Left colon (tissue), 2 donors: ENCODE measurements at places on chromosomes 16 and 17.

GRCh38 chr17:16329519-16330271 is 23.6 kb downstream of the CENPV start:
- DNase-seq = peak; percentile 73

GRCh38 chr16:8806272-8806983 is 8.8 kb downstream of the PMM2 start:
- no peak for DNase-seq

GRCh38 chr17:81328978-81329926 is 34.1 kb upstream of the SLC38A10 start:
- DNase-seq = peak; percentile 97

- peak; percentile 31 for DNase-seq
Observed at GRCh38 chr17:32910769-32911168, 17.2 kb upstream of the TMEM98 start.

DNA sequence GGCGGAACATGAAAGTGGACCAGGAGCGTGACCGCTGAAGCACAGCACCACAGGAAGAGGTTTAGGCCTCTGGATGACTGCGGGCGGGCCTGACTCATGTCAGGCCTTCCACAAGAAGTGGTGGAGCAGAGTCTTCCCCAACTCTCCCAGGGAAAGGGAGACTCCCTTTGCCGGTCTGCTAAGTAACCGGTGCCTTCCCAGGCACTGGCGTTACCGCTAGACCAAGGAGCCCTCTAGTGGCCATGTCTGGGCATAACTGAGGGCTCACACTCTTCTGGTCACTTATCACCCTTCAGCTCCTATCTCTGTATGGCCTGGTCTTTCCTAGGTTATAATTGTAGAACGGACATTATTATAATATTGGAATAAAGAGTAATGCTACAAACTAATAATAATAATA is 1931.9 kb downstream of the TP53TG3F start:
- DNase-seq = peak; percentile 4

GRCh38 chr16:24966634-24967033 is 48.5 kb downstream of the ARHGAP17 start:
- no peak for DNase-seq

DNA sequence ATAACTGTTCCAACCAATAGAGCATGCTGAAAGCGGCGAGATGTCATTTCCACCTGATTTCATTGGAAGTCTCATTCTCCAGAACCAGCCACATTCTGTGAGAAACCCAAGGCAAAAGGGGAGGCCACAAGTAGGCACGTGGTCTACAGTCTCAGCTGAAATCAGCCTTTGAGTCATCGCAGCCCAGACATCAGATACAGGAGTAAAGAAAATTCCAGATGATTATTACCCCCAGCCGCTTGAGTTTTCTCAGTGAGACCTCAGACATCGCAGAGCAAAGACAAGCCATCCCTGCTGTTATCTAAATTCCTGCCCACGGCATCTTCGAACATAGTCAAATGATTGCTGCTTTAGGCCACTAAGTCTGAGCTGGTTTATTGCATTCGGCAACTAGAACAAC is 23.1 kb downstream of the STAT3 start:
- no peak for DNase-seq

- no peak for DNase-seq
Observed at GRCh38 chr16:55323637-55324271, at the start of gene IRX6. Gene IRX6 (plus strand): TSS chr16:55324203. CDS start chr16:55325092, 889 bp downstream.

GRCh38 chr17:41294016-41294415 is 8.6 kb downstream of the KRTAP29-1 start:
- DNase-seq = no peak

DNA sequence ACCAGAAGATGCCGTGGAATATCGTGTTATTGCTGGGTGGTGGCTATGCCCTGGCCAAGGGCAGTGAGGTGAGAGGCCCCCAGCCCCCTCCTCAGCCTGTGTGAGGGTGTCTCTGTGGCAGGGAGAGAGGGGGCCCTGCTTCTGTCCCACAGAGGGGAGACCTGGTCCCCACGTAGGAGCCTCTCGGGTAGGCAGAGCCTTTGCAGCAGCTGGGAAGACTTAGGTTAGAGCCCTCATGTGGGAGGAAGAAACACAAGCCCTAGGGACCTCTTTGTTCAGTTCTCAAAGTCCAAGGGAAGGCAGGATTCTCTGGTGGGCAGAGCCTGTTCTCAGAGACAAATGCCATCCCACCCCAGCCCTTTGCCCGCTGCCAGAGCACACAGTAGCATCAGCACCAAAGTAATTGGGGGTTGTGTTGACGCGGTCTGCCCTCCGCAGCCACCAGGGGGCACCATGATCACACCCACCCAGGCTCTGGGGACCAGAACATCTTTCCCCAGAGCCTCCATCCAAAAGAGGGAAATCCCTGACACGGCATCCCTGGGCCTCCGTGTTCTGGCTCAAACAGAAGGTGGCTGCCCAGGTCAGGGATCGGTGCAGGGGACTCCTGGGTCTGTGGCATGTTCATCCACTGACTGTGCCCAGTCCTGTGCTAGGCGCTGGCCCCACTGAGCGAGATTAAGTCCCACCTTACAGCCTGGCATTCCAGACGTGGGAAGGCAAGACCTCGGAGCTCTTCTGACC is 11.5 kb upstream of the FOXN1 start:
- DNase-seq = no peak

- no peak for DNase-seq
Observed at GRCh38 chr17:83174362-83175118, 95.1 kb downstream of the METRNL start.

DNA sequence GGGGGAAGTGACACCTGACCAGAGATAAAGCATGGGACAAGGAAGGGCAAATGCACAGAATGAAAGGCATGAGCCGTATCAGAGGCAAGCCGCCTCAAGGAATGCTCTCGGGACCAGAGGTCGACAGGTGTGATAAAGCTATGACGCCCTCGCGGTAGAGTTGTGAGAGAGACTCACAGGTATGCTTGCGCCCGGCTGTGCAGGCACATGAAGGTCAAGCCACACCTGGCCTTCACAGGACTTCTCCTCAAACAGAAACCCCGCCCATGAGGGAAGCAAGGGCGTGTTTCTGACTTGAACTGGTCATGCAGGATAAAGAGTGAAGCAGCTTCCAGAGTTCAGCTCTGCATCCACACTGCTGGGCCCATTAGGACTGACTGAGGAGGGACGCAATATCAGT is 7.8 kb downstream of the NCBP3 start:
- DNase-seq = peak; percentile 95

DNA sequence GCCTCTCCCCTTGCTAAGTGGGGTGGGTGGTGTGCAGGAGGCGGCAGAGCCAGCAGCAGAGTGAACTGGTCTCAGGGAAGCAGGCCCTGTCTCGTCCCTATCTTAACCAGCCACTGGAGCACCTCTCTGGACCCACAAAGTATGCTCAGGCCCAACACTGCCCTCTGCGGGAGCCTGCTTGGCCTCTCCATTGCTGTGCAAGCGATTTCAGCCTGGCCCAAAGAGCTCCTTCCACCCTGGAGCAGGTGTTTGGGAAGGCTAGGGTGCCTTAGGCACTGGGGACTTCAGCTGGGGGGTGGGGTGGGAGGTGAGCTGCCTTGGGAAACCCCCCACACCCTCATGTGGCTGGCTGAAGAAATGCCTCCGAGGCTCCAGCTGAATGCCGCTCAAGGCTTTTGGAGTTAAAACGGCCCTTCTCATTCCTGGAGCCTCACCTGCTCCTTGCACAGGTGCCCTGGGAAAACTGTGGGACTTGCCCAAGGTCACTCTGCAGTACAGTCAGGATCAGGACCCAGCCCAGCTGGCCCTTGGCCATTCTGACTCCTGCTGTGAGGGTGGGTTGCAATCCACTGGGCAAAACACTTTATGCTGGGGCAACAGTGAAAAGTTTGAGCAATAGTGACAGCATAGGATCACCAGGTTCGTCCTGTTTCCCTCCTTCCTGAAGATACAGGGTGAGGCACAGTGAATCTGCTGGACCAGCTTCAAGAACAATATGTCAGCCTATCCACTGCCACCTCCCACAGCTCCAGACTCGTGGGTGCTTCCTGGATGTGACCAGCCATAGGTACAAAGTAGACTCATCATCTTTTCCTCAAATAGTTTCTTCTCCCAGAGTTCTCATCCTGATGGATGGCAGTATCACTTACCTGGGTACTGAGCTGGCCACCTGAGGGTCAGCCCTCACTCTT is 5.9 kb upstream of the UBE2O start:
- DNase-seq = no peak

DNA sequence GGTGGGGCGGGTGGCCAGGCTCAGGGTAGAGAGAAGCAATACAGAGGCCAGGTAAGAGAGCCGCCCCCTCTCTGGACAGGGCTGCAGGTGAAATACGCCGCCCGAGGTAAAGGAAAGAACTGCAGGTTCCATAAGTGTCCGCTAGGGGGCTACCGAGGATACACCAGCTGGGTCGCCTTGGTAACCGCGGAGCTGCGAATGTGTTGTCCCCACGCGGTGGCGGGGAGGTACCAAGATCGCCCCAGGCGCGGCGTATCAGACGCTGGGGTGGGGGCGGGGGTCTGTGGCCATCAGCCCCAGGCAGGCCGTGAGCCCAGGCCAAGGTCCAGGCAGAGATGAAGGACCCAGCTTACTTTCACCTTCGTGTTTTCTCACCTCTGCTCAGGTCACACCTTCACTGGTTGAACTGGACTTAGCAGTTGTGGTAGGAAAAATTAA is 18.4 kb upstream of the ZFP90 start:
- peak; percentile 94 for DNase-seq

DNA sequence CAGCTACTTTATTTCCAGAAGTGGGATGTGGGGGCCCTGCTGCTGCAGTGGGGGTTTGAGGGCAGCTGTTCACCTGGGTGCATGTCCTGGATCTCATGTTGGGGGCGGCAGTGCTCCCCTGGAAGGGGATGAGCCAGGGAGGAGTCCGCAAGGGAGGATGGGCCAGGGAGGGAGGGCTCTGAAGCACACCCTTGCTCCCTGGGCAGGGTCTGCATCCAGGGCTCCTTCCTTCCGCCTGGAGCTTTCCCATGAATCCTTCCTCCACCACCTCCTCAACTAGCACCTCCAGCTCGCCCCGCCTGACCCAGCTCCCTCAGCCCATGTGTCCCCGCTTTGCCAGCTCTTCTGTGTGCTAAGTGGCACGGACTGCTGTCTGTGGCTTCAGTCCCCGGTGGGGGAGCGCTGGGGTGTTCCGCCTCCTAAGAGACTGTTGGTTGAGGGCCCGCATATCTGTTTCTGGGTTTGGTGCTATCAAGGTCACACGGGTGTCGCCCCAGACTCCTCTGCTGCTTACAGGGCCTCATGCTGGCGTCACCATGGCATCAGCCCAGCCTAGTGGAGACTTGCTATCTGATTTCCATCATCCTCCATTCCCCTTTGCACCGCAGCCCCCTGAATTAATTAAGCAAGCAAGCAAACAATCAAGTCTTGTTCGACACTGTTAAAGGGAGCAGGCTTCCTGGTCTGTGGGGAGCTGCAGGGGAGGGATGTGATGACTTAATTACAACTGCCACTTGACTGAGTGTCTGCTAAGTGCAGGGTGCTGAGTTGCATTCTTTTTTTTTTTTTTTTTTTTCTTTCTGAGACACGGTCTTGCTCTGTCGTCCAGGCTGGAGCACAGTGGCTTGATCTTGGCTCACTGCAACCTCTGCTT is 71.8 kb downstream of the PRKCA start:
- peak; percentile 54 for DNase-seq

- DNase-seq = no peak
Observed at GRCh38 chr16:17283016-17283415, 187.7 kb downstream of the XYLT1 start.

- DNase-seq = no peak
Observed at GRCh38 chr17:32485261-32486110, 1.3 kb upstream of the CDK5R1 start.

GRCh38 chr17:57559226-57559625 is 185.9 kb downstream of the CCDC182 start:
- no peak for DNase-seq

DNA sequence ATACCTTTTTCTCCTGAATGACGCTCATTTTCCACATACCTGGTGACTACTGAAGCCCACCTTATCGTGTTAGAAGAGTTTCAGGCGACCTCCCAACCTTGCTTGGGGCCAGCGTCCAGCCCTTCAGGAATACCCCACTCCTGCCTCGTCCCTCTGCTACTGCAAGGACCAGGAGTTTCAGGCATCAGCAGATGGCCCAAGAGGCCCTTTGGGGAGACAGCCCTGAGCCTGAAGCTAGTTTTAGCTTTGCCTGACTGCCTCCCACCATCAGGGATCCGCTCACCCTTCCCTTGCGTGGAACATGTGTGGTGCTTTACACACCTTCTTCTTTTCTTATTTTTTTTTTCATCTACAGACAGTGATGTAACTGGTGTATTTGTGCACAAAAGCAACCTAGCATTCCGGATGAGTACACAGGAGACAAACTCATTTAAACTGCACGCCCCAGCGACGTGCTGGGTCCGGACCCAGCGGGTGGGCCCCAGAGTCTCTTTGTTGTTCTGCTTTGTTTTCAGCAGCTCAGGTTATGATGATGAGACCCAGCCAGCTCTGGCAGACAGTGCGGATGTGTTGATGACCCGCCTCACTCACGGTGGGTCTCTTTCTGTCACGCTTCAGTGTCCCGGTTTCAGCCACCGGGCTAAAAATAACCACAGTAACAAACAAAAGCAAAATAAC is 242.4 kb downstream of the C16orf95 start:
- no peak for DNase-seq

- DNase-seq = no peak
Observed at GRCh38 chr17:80208050-80208449, 12.1 kb downstream of the SGSH start.

DNA sequence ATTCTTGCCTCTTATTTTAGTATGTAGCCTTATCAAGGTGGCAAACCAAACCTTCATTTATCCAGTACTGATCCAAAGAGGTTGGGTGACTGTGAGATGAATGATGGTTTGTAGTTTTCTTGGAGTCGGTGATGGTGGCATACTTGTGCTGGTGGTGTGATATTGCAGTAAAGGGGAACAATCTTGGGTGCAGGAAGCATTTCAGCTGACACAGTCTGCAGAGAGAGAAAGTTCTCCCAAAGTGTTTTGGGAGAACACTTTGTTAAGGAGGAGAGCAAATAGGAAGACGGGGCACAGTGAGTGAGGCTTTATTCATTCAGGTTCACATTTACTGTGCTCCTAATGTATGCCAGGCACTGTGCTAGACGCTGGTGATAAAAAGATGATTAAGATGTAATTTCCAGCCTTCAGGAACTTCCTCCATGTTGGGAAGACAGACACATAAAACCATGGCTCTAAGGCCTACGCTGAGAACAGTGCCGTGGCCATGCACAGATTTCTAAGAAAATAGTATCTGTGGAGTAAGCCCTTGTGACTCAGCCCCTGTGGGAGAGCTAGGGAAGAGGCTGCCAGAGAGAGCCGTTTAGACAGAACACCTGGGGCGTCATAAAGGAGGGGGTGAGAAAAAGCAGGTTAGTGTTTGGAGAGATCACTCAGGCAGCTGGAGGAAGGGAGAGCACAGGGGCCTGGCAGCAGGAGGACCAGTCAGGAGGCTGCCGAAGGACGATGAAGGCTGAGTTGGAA is 13.8 kb downstream of the HEATR3 start:
- DNase-seq = no peak

DNA sequence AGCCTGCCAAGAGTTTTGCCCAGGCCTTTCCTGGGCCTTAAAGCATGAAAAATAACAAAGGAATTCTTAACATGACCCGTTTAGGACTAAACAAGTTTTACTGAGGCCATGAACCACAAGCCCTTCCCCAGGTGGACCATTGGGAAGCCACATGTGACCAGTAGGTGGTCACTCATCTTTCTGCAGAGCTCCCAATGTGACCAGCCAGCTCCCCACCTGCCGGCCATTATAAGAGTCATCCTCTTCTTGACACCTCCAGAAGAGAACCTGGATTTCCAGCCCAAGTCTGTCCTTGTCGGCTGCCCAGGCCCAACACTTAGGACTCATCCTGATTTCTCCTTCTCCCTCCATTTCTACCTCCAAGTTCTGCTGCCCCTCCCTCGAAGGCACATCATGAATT is 91.7 kb upstream of the DNAH17 start:
- DNase-seq = no peak
